CD4-positive, alpha-beta T cell treated with Interleukin-12 subunit alpha and Interleukin-12 subunit beta, for 1 hour (primary cell): ENCODE measurements at places on chromosomes 1 and 21.

- DNase-seq: no peak
Measured at GRCh38 chr1:205189131-205189530, 22.4 kb downstream of the DSTYK start.

DNA sequence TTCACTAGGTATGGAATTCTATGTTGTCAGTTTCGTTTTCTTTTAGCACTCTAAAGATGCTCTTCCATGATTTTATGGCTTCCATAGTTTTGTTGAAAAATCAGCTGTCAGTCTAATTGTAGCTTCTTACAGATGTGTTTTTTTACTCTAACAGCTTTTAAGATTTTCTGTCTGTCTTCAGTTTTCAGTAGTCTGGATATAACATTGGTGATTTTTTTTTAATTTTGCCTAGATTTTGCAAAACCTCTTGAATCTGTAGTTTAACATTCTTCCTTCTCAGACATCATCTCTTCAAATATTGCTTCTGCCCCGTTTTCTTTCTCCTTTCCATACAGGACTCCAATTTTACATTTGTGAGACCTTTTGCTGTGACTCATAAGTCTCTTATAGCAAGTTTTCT is 17.9 kb upstream of the DYRK1A start:
- DNase-seq: no peak

- no peak for DNase-seq
Measured at GRCh38 chr1:42740851-42741580, 980 bp upstream of the CLDN19 start.

DNA sequence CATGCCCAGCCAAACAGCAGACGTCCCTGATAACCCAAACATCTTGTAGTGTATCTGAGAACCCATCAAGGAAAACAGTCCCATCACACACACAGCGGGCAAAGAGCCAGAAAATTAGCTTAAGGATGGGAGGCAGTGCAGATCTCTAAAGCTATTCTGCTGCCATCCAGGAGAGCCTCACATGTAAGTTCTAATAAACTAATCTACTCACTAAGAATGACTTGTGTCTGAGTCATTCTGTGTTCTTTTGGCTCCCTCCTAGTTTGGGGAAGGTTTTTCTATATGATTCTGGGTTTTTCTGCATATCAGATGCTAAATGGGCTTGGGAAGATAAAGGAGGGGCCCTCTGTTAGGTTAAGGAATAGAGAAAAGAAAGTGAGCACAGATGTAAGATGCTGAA is 162.8 kb downstream of the HUNK start:
- no peak for DNase-seq

- no peak for DNase-seq
Measured at GRCh38 chr21:30268608-30269197, 14.0 kb downstream of the KRTAP24-1 start.

DNA sequence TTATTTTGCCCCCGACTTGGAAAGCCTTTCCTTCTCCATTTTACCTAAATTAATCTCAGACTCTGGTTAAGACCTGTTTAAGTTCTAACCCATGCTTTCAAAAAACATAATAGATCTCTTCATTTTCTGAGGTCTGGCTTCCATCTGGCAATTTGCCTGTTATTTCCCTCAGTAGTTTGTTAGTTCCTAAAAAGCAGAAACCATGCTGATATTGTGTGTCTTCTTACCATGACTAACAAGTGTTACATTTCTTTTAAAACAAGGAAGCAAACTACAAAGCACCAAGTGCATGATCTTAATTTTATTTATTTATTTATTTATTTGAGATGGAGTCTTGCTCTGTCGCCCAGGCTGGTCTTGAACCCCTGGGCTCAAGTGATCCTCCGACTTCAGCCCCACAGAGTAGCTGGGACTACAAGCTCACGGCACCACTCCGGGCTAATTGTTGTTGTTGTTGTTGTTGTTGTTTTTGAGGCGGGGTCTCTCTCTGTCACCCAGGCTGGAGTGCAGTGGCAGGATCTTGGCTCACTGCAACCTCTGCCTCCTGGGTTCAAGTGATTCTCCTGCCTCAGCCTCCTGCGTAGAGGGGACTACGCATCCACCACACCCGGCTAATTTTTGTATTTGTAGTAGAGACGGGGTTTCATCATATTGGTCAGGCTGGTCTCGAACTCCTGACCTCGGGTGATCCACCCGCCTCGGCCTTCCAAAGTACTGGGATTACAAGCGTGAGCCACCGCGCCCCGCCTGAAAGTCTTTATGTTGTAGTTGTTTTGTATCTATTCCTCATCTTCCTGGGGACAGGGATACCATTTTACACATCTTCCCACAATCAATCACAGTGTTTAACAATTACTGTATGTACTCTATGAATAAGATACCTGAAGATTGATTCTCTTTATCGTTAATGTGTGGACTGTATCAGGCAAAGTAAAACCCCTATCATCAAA is 1.3 kb upstream of the PATJ start:
- no peak for DNase-seq

- DNase-seq: no peak
Measured at GRCh38 chr1:207853372-207853757, 57.6 kb downstream of the CD34 start.

DNA sequence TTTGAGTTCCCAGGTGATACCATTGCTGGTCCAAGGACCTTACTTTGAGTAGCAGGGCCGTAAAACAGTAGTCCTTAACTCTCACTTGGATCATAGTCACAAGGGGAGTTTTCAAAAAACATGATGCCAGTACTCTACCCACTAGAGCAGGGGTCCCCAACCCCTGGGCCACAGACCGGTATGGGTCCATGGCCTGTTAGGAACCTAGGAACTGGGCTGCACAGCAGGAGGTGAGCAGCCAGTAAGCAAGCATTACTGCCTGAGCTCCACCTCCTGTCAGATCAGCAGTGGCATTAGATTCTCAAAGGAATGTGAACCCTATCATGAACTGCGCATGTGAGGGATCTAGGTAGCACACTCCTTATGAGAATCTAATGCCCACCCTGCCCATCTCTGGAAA is 39.7 kb upstream of the KCNQ4 start:
- no peak for DNase-seq

DNA sequence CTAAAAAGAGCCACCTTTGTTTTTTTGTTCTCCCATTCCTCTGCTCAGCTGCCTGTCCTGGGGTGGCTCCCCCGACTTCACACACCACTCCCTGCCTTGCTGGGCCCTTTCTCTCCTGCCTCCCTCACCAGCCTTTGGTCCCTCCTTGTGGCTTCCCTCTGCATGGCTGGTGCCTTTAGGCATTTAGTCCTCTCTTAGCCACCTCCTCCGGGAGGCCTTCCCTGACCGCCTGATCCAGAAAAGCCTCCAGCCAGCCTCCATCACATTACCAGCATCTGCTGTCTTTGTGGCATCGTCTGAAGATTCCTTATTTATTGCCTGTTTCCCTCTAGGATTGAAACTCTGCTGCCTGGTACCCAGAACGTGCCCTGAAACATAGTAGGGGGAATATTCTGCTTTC is 46.2 kb upstream of the ACOT11 start:
- no peak for DNase-seq

DNA sequence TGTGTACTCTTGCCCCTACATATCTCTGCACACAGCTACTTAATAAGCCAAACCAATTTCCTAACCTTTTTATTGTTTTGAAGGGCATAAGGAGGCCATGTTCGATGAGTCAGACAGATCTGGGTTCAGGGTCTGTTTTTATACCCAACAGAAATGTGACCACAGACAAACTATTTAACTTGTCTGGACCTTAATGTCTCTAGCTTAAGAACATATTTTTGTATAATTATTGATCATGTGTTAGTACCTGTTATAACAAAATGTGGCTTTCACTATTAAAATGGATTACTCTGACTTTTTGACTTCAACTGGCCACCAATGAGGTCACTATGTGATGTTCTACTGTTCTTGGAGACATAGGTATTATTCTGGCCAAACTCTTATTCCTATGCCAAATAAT is 507.8 kb upstream of the USP24 start:
- DNase-seq: no peak

GRCh38 chr1:230401763-230402294 is 24.3 kb downstream of the PGBD5 start:
- DNase-seq: no peak

DNA sequence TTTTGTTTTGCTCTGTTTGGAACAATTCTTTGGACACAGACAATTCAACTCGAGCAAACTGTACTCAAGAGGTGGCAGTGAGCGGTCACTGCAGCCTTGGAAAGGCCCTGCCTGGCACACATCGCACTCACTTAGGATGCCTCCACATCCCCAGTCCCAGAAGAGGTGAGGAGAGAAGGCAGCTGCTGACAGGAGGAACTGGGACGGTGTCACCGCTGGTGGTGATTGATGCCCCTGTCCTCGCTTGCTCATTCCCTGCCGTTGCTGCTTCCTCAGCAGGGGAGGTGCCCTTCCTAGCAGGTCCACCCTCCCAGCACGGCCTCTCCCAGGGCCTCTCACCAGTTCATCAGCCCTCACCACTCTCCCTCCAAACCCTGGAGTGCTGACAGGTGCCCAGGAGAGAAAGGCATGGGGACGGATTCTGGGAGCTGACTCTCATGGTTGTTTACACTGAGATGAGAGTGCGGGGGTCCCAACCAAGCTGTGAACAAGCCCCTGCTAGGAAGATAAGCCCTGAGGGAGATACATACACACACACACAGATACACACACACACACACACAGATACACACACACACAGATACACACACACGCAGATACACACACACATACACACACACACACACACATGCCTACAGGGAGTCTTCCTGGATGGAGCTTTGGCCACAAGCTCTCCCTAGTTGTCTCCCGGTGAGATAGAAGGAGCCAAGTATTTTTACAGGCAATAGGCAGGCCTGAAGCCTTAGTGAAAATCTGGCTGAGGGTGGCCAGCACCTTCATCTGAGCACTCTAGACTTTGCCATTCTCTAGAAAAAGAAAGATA is 101.1 kb downstream of the CDC7 start:
- DNase-seq: no peak

- no peak for DNase-seq
Measured at GRCh38 chr1:185857442-185857841, 123.3 kb downstream of the HMCN1 start.

DNA sequence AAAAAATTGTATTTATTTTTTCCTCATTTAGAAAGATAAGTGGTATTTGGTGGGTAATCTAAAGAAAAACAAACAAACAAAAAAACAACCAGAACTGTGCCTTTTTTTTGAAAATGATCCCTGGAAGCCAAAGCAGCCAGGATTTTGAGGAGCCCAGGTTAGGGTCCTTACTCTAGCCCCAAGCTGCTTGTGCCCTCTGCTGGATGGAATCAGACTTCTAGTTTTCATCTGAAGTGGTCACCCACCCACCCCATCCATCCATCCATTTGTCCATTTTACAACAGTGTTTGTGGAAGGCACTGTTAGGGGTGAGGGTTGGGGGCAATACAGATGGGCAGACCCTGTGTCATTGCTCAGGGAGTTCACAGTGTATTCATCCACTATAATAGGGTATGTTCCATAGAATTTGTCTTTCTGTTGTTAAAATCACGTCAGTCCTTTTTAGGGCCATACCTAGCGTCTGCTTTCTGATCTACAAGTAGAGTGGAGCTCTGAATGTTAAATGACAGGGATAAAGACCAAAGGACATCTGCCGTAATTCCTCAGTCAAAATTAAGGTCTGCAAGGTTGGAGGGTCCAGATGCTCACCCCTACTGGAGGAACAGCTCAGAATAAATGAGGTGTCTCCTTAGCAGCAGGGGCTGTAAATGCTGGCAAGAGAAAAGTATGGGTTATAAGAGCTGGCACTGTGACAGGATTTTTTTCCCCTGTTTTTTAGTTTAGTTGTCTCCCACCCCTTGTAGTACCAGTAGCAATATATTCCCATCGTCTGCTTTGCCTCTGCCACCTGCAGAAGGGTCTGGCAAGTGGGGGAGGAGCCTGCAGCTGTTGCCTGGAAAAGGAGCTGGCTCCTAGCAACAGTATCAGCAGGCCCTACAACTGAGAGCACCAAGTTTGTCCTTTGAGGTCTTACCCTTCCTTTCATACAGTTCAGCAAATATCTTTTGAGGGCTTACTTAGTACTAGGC is 3.2 kb downstream of the LRRC42 start:
- peak; percentile 37 for DNase-seq

DNA sequence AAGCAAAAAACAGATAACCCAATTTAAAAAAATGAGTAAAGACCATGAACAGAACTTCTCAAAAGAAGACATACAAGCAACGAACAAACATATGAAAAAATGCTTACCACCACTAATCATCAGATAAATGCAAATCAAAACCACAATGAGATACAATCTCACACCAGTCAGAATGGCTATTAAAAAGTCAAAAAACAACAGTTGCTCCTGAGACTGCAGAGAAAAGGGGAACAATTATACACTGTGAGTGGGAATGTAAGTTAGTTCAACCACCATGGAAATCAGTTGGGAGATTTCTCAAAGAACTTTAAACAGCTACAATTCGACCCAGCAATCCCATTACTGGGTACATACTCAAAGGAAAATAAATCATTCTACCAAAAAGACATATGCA is 131.6 kb downstream of the PTGER3 start:
- no peak for DNase-seq

DNA sequence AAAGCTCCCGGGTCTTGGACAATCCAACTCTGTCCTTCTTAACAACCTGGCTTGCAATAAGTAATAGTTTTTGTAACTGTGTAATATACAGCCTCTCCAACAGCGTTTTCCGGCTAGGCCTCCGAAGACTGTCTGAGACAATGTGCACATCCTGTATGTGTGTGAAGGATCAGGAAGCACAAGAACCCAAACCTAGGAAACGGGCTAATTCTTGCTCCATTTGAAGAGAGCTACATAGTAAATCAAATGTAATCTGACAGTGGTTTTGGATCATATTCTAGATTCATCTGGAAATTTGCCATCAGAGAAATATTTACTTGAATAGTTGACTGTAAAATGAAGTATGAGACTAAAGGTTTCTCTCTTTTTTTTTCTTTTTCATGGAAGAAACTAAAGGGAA is 1.2 kb downstream of the GPR52 start:
- DNase-seq: no peak

- peak; percentile 7 for DNase-seq
Measured at GRCh38 chr1:185652348-185652747, 81.8 kb upstream of the HMCN1 start.

- peak; percentile 71 for DNase-seq
Measured at GRCh38 chr1:10507111-10507879, 32.5 kb downstream of the PEX14 start.

- no peak for DNase-seq
Measured at GRCh38 chr1:3018576-3018975, 2.7 kb upstream of the ACTRT2 start.

GRCh38 chr1:180231506-180231921 is 1.4 kb downstream of the LHX4 start:
- no peak for DNase-seq
